ENCODE measurements at places on chromosomes 13 and 19. TPM values are rescaled to one million over a fixed set of nuclear protein-coding genes. Genes with fewer than 3 reads are reported as not detected.

The WDR83 gene
- 3.4 TPM for total RNA-seq

The PRODH2 gene
- total RNA-seq = not detected

GRCh38 chr19:532561-533363 lies 1.2 kb downstream of the CDC34 start:
- peak overlapping the region; percentile 90 for H3K27ac ChIP-seq
- peak overlapping the region; percentile 94 for H3K4me3 ChIP-seq
- DNase-seq = peak; percentile 58
- H3K4me1 ChIP-seq = peaks cover 32% of the 10 kb centered on the region
- no peaks in the 10 kb centered on the region for H3K27me3 ChIP-seq
- peaks cover 19% of the 10 kb centered on the region for H3K36me3 ChIP-seq

DNA sequence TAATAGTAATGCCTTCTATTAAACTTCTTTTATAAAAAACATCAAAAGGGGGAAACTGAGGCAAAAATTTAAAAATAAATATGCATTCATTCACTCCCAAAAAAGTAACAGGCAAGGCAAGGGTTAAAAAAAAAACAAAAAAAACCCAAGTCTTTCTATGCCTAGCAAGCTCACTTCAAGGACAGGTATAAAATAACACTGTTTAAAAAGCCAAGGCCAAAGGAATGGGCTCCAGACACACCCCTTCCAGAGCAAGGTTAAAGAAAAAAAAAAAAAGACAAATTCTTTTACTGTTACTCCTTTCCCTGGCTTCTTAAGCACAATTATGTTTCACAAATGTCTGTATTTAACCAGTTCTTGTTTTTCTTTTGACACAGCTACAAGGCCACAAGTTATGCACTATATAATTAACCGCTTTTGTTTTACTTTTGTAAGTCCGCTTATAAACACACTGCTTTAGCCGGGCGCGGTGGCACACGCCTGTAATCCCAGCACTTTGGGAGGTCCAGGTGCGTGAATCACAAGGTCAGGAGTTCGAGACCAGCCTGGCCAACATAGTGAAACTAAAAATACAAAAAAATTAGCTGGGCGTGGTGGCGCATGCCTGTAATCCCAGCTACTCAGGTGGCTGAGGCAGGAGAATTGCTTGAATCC lies 3.6 kb downstream of the SIGLEC11 start:
- no peaks in the 10 kb centered on the region for H3K4me1 ChIP-seq
- no peak for DNase-seq
- no peaks in the 10 kb centered on the region for H3K36me3 ChIP-seq
- no peak overlapping the region for H3K27ac ChIP-seq
- no peaks in the 10 kb centered on the region for H3K27me3 ChIP-seq

- no peaks in the 10 kb centered on the region for H3K27me3 ChIP-seq
- H3K4me1 ChIP-seq = peaks cover 17% of the 10 kb centered on the region
- H3K36me3 ChIP-seq = no peaks in the 10 kb centered on the region
- peak within 1 kb of the TSS; percentile 93 for H3K4me3 ChIP-seq
These were observed at the start of gene CLDND2 for GRCh38 chr19:51368366-51369282. Gene CLDND2, minus strand, starts transcription at chr19:51369003. Its CDS starts 426 bp downstream, at chr19:51368577.
